Naive thymus-derived CD8-positive, alpha-beta T cell (primary cell): ENCODE measurements at places on chromosomes 2 and 18.
A peak's percentile ranks its signal among the peaks of the same experiment; 100 is the strongest.

DNA sequence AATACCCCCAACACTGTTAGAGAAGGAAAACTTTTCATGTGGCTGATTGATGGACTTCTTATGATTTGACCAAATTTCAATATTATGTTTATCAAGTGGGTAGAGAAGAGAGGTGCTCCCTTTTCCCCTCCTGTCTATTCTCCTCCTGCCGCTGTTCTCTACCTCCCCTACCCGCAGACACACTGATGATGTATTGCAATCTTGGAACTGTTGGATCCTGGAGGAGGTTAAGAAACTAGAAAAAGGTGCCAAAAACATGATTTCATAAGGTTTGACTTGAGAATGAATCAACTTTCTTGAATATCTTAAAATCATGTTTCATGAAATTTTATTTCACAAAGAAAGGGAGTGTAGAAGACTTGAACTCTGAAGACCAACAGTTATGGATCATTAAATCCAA lies 125.8 kb downstream of the MEIS1 start:
- no peak for DNase-seq
- no peak overlapping the region for H3K27ac ChIP-seq
- H3K4me1 ChIP-seq: no peaks in the 10 kb centered on the region
- peaks cover 16% of the 10 kb centered on the region for H3K27me3 ChIP-seq

- peaks cover 13% of the 10 kb centered on the region for H3K27me3 ChIP-seq
- H3K4me1 ChIP-seq: no peaks in the 10 kb centered on the region
- DNase-seq: no peak
- no peaks in the 10 kb centered on the region for H3K36me3 ChIP-seq
Observed at GRCh38 chr2:235834781-235835180, 333.4 kb downstream of the GBX2 start.

DNA sequence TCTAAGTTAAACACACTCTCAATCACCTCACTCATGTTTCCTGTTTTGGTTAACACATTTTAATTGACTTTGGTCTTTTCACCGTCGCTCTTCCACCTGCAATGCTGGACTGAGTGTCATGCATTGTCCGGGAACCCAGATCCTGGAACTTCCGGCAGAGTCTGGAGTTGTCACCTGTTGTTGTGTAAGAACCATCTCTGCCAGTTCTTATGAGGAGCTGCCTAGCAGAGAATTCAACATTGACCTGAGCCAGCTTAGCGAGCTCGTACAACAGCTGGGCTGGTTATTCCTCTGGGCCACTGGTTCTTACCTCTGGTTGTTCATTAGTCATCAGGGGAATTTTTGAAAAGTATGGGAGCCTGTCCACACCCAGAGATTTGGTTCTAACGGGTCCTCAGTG lies 75.7 kb downstream of the BCL2L11 start:
- no peak for DNase-seq
- H3K4me3 ChIP-seq: no peak overlapping the region
- H3K36me3 ChIP-seq: no peaks in the 10 kb centered on the region
- no peaks in the 10 kb centered on the region for H3K27me3 ChIP-seq
- peak overlapping the region; percentile 25 for H3K27ac ChIP-seq

- H3K27me3 ChIP-seq: peaks cover 27% of the 10 kb centered on the region
- no peak overlapping the region for H3K27ac ChIP-seq
- no peak for DNase-seq
Observed at GRCh38 chr2:156300337-156300736, 32.2 kb downstream of the NR4A2 start.

- H3K27me3 ChIP-seq: no peaks in the 10 kb centered on the region
- no peak for DNase-seq
- H3K4me3 ChIP-seq: no peak overlapping the region
- H3K36me3 ChIP-seq: no peaks in the 10 kb centered on the region
- no peak overlapping the region for H3K27ac ChIP-seq
- H3K4me1 ChIP-seq: no peaks in the 10 kb centered on the region
Observed at GRCh38 chr2:52074130-52074719, 1042.3 kb upstream of the NRXN1 start.

- DNase-seq: no peak
- peaks cover 81% of the 10 kb centered on the region for H3K27me3 ChIP-seq
- H3K4me3 ChIP-seq: peak overlapping the region; percentile 0
- peaks cover 31% of the 10 kb centered on the region for H3K36me3 ChIP-seq
- no peak overlapping the region for H3K27ac ChIP-seq
Observed at GRCh38 chr2:222303045-222303827, 4.4 kb upstream of the PAX3 start.

GRCh38 chr2:89767572-89768435 lies 1076.3 kb downstream of the RPIA start:
- H3K4me1 ChIP-seq: no peaks in the 10 kb centered on the region
- no peak overlapping the region for H3K27ac ChIP-seq
- no peak for DNase-seq
- H3K4me3 ChIP-seq: no peak overlapping the region

DNA sequence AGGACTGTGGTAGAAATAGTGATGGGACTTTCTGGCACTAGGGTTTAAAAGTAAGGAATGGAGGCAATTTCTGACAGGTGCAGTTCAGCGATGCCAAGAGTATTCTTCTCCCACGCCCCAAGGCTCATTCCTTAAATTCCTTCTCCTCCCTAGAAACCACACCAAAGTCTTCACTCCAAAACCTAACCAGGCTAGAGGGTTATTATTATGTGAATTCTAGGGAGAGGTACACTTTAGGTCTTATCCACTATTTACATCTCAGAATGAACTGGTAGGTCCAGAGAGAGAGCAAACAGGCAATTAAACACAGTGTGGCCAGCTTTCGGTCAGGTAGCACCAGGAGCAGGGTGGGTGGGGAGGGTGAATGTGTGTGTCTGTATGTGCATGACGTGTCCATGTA lies 11.4 kb downstream of the IL1F10 start:
- H3K36me3 ChIP-seq: no peaks in the 10 kb centered on the region
- H3K27ac ChIP-seq: no peak overlapping the region
- H3K4me3 ChIP-seq: no peak overlapping the region
- H3K4me1 ChIP-seq: peaks cover 24% of the 10 kb centered on the region

- no peak overlapping the region for H3K4me3 ChIP-seq
- no peaks in the 10 kb centered on the region for H3K36me3 ChIP-seq
- H3K27me3 ChIP-seq: peaks cover 18% of the 10 kb centered on the region
- no peak for DNase-seq
Observed at GRCh38 chr2:72132981-72133720, 14.5 kb downstream of the CYP26B1 start.

GRCh38 chr2:171652416-171652785 lies 34.9 kb upstream of the DYNC1I2 start:
- peaks cover 43% of the 10 kb centered on the region for H3K27me3 ChIP-seq
- DNase-seq: no peak
- H3K36me3 ChIP-seq: peaks cover 2% of the 10 kb centered on the region
- no peak overlapping the region for H3K27ac ChIP-seq
- H3K4me1 ChIP-seq: peaks cover 9% of the 10 kb centered on the region

DNA sequence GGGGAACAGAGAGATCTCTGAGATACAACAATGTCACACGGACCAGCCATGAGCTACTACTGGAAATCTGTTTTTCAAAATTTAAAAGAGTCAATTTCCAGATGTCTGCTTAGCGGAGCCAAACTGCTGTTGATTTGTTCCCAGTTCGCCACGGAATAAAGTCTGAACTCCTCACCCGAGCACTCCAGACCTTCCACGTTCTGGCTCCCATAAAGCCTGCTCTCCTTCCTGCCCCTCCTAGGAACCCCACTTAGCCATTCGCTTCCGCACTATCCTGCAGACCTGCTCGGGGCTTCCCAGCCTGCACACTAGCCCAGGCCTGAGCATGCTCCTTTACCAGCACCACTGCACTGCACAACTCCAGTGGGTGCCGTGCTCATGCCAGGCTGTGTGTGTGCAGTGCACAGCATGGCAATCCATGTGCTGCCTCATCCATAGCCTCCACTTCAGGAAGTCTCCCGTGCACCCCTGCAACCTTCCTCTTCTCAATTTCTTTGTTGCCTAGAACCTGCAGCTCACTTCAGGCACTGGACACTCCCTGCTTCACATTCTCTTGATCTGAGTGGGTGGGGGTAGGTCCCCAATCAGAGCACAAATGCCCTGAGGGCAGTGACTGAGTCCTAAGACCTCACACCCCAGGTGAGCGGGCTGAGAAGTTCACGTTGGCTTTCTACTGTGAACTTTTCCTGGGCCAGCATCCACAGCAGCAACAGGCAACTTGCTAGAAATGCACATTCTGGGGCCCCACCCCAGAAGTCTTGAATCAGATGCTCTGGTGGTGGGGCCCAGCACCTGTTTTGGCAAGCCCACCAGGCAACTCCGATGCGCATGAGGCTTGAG lies 53.7 kb downstream of the ZBTB7C start:
- H3K4me1 ChIP-seq: no peaks in the 10 kb centered on the region
- H3K4me3 ChIP-seq: no peak overlapping the region
- no peak for DNase-seq

GRCh38 chr2:138432971-138433370 lies 68.6 kb upstream of the SPOPL start:
- H3K4me3 ChIP-seq: no peak overlapping the region
- no peak overlapping the region for H3K27ac ChIP-seq
- H3K27me3 ChIP-seq: peaks cover 4% of the 10 kb centered on the region
- H3K4me1 ChIP-seq: no peaks in the 10 kb centered on the region
- H3K36me3 ChIP-seq: no peaks in the 10 kb centered on the region
- no peak for DNase-seq

DNA sequence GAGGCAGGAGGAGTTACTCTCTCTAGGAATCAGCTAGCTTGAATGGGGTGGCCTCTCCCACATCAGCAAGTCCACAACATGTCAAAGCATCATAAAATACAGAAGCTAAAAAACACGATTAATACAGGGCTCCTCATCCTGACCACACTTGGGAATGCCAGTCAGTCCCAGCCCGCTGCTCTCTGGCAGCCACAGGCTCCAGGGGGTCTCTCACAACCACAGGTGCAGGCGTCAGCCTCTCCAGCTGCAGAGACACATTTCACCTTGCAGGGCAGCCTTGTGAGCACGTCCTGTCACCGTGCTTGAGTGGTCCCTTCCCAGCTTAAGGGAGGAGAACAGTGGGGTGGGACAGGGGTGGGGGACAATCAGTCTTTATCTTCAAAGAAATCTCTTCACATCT lies 137.4 kb upstream of the SH3BP4 start:
- no peaks in the 10 kb centered on the region for H3K4me1 ChIP-seq
- H3K27me3 ChIP-seq: peaks cover 5% of the 10 kb centered on the region
- no peak for DNase-seq
- H3K27ac ChIP-seq: no peak overlapping the region

DNA sequence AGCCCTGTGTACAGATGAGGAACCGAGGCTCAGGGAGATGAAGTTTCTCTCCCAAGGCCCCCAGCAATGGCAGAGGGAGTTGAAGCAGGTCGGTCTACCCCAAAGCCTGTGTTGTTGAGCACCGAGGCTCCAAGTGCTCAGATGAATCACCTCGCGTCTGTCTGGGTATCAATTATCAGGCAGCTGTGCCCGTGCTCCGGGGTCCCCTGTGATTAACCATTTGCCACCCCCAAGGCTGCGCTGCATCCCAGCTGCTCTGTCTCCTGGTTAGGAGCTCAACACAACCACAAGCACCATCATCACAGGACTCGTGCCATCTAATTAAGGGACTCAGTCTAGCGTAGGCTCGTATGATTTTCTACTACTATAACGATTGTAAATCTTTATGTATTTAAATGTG lies 27.1 kb downstream of the LIPG start:
- H3K27ac ChIP-seq: no peak overlapping the region
- no peak for DNase-seq
- H3K4me1 ChIP-seq: no peaks in the 10 kb centered on the region

DNA sequence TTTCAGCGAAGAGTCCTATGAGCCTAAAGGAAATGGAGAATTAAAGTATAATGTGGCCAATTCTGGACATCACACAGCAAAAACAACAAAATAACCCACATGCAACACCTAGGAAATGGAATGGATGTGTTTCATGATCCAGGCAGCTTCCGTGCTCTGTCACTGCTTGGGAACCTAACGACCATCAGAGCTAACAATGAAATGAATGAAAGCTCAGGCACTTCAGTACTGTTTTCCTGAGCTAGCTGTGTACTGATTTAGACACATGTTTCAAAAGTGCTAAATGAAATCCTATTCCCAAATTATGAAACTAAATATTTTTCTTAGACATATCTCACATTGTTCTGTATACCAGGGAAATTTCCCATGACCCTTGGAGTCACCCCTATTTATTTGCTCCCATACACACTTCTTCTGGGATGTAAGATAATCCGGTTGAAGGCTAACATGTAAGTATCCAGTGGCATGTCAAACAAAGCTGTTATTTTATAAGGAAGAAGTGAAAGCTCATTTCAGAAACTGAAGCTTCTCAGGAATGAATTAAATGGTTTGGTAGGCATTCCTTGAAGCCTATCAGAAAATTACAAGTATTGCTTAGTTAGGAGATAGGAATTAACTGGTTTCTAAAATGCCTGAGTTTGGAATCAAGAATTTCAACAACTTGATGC lies 108.5 kb upstream of the RND3 start:
- no peaks in the 10 kb centered on the region for H3K36me3 ChIP-seq
- DNase-seq: no peak
- H3K4me3 ChIP-seq: no peak overlapping the region
- H3K27me3 ChIP-seq: no peaks in the 10 kb centered on the region
- no peak overlapping the region for H3K27ac ChIP-seq
- H3K4me1 ChIP-seq: no peaks in the 10 kb centered on the region

DNA sequence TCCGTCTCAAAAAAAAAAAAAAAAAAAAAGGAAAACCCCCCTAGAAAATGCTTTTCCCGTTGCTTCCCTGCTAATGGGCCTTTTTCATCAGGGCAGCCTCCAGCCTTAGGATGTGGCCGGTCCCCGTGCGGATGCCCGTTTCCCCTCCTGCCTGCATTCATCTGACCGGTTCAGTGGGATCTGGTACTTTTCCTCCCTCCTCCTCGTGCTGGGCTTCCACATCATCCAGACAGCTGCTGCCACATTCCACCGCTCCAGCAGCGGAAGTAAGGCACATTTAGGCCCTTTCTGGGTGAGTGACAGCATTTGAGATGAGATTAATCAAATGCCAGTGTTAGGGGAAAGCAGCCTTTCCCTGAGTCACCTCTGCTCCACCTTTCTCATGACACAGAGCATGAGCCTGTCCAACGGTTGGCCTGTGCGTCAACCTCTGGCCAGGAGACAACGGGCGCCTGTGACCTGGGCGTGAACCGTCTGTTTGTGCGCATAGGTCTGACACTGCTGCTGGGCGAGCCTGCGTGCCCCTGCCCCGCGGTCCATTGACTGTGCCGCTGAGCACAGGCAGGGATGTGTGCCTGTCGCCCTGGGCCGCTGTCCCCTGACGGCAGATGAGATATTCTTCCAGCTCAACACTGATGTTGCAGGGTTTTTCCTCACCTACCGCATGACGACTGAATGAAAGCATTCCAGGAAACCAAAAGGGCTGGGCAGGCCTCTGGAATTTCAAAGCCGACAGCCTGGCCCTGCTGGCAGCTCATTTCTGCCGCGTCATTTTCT lies 174.0 kb downstream of the TGIF1 start:
- no peak overlapping the region for H3K27ac ChIP-seq
- no peak for DNase-seq
- no peaks in the 10 kb centered on the region for H3K27me3 ChIP-seq
- H3K4me1 ChIP-seq: peaks cover 18% of the 10 kb centered on the region
- H3K36me3 ChIP-seq: no peaks in the 10 kb centered on the region

- H3K4me3 ChIP-seq: no peak overlapping the region
- no peaks in the 10 kb centered on the region for H3K27me3 ChIP-seq
- H3K4me1 ChIP-seq: no peaks in the 10 kb centered on the region
Observed at GRCh38 chr18:31057051-31057450, 14.5 kb upstream of the DSC3 start.

- peaks cover 3% of the 10 kb centered on the region for H3K36me3 ChIP-seq
- DNase-seq: no peak
- H3K27ac ChIP-seq: no peak overlapping the region
Observed at GRCh38 chr2:151024696-151025251, 236.9 kb downstream of the RBM43 start.

- H3K36me3 ChIP-seq: no peaks in the 10 kb centered on the region
- no peak for DNase-seq
- H3K27me3 ChIP-seq: no peaks in the 10 kb centered on the region
- H3K4me1 ChIP-seq: peaks cover 87% of the 10 kb centered on the region
- H3K4me3 ChIP-seq: peak overlapping the region; percentile 89
Observed at GRCh38 chr2:160408959-160409291, 84.7 kb downstream of the RBMS1 start.
